ENCODE measurements at places on chromosomes 7 and 10.

DNA sequence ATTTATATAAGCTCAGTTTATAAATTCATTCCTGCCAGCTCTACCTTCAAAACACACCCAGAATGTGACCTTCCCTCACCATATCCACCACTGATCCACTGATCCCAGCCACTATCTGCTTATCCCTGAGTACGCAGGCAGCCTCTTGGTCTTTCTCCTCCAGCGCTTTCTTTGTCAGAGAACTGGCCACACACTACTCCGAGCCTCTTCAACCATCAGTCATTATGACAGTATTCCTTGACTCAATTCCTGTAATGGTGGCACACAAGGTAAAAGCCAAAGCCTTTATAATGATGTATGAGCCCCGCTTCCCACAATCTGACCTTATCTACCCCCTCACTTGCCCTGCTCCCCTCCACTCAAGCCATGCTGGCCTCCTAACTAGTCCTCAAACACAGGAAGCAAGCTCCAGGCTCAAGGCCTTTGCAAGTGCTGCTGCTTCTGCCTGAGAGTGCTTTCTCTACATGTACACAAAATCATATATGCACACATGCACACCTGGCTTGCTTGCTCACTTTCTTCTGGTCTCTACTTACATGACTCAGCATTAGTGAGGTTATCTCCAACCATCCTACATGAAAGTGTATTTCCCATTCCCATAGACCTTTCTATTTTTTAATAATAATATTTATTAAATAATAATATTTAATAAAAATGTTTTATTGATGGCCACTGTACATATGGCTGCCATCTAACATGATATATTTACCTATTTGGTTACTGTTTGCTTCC is 150.4 kb upstream of the FEZF1 start:
- no peak for DNase-seq

- no peak for DNase-seq
Measured at GRCh38 chr7:68248973-68249372, 1252.3 kb downstream of the TYW1 start.

DNA sequence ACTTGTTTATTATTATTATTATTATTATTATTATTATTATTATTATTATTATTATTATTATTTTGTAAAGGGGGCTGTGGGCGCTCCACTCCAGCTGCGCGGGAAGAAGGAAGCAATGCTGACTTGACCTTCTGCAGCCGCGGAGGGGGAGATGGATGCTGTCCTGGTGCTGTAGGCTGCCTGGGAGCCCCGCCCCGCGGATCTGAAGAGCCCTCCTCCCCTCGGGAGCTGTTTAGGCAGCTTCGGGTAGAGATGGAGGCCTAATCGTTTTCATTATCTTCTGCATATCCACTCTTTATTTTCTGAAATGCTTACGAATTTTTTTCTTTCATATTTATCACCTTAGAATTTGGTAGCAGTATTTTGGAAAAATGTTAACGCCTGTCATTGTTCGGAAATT is 101.2 kb upstream of the KLF6 start:
- no peak for DNase-seq

GRCh38 chr10:42149027-42149700 is 489.2 kb downstream of the ZNF33B start:
- no peak for DNase-seq

Measured in substantia nigra (tissue), 51 donors.